ENCODE measurements at places on chromosomes 3 and 15.

DNA sequence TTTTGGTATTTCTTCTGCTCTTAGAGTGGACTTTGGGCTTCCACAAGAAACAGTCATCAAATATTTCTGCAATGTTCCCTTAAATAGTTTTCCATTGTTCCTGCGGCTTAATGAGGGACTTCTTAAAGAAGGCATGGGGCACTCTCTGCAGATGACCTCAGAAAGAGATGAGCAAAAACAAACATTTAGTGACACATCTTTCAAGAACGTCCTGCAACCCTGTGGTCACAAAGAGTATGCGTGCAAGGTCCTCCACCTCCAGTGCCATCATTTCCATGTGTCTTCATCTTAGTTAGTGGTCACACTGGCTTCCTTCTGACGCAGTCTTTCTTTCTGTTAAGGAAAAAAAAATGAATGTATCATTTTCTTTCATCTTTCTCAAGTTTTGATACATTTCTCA, 56.2 kb downstream of the GREM1 start:
- DNase-seq = no peak

- DNase-seq = no peak
Measured at GRCh38 chr15:65027593-65027992, 1.8 kb downstream of the MTFMT start.

- DNase-seq = no peak
Measured at GRCh38 chr3:50359760-50360110, 414 bp upstream of the TMEM115 start.

GRCh38 chr15:98927996-98928395, 79.6 kb downstream of the PGPEP1L start:
- no peak for DNase-seq

GRCh38 chr3:172606021-172606420, 82.8 kb upstream of the TNFSF10 start:
- no peak for DNase-seq

GRCh38 chr3:122060040-122060698, 5.0 kb downstream of the CD86 start:
- DNase-seq = no peak

GRCh38 chr15:89767411-89767915, 8.7 kb upstream of the MESP2 start:
- no peak for DNase-seq

GRCh38 chr3:173892547-173892946, 495.0 kb downstream of the NLGN1 start:
- DNase-seq = no peak

DNA sequence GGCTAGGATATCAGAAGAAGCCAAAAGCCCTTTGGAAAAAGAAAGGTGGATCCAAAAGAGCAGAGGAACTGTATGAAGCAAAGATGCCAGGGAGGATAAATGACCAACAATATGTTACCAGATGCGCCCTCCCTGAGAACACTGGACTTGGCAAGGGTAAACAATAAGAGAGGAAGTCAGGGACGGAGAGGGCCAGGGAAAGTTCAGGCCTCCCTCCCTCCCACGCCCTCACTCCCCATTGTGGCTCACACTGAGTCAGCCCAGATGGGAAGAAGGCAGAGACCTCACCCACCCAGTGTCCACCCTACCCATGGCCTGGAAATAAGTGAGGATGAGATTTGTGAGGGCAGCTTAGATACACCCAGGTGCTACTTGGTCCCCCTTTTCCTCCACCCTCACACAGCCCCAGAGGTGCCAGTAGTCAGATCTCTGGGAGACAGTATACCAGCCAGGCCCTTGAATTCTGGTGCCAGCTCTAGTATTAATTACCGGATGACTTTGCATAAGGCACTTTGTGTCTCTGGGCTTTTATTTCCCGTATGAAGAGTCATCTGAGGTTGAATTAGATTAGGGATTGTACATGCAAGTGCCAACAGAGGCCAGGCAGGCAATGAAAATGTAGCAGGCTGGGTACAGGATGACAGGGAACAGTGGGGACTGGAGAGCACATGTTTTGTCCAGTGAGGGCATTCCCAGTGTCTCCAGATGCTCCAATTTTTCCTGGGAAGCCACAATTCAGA, 35.1 kb upstream of the FRMD4B start:
- no peak for DNase-seq

DNA sequence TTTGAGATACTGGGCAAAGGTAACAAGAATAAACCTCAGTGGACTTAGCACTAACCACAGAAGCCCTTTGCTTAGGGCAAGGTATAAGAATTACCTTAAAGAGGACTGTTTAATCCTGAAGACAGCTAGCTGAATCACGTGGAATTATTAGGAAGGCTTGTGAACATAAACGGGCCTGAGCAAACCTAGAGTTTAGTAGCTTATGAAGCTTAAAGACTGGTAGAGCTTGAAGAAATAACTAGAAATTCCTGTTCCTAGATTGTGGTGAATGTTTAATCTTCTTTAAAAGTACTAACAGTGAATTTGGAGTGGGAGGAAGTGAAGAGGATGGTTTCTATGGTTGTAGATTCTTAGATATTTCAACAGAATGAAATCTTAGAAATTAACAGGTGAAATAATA, 428.9 kb upstream of the THRB start:
- no peak for DNase-seq

DNA sequence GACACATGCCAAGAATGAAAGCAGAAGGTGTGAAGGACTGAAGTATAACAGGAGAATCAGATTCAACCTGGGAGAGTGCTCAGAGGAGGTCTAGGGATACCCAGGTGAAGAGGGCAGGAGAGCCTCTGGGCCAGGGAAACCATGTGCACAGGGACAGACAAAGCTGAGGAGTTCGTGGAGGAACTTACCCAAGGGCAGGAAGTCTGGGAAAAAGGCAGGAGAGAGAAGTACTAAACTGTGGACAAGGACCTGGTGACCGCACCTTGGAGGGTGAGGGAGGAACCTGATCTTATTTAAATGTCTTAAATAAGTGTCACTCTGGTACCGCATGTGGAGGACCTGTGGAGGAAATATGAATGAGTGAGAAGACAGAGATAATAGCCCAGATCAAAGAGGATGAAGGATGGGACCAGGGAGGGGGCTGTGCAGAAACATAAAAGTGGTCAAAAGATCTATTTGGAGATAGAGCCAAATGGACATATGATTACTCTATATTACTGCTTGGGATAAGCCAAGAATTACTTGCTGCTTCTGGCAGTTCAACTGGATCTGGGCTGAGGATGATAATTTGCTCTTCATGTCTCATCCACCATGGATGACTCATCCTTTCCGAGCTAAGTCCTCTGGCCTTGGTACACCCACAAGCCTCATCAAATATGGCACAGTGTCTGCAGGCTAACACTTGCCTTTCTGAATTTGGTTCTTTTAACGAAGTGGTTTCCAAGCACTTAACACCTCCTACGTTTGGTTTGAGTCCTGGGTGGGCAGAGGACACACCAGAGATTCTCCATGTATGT, 116.9 kb upstream of the NMNAT3 start:
- DNase-seq = no peak

- DNase-seq = no peak
Measured at GRCh38 chr3:78728406-78729145, 1039.2 kb downstream of the ROBO1 start.

DNA sequence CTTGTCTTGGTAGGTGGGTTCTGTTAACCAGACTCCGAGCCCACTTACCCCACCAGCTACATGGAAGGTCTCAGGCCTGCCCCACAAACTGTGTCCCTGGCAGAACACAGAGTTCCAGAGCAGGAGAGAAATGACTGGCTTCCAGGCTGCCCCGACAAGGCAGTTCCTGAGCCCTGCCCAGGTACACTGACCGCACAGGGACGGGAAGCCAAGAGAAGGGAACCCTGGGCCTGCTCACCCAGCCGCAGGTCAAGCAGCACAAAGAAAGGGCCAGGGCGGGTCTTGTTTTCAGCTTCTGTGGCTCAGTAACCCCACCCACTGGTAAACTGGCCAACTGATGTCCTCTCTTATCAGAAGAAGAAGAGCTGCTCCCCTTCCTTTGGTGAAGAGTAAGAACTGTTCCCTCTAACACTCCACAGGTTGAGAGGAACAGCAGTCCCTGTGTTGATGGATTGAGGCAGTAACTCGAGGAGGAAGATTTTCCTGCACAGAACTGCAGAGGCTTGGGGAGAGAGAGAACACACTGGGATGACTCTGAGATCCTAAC, 68.4 kb downstream of the CRTC3 start:
- DNase-seq = no peak

- DNase-seq = no peak
Measured at GRCh38 chr15:43463507-43463906, 29.4 kb downstream of the TP53BP1 start.

- no peak for DNase-seq
Measured at GRCh38 chr15:99109555-99110021, 4.7 kb downstream of the SYNM start.

- no peak for DNase-seq
Measured at GRCh38 chr3:164306042-164306441, 772.3 kb downstream of the SI start.

- DNase-seq = no peak
Measured at GRCh38 chr3:194259982-194260766, 91.0 kb downstream of the CPN2 start.

DNA sequence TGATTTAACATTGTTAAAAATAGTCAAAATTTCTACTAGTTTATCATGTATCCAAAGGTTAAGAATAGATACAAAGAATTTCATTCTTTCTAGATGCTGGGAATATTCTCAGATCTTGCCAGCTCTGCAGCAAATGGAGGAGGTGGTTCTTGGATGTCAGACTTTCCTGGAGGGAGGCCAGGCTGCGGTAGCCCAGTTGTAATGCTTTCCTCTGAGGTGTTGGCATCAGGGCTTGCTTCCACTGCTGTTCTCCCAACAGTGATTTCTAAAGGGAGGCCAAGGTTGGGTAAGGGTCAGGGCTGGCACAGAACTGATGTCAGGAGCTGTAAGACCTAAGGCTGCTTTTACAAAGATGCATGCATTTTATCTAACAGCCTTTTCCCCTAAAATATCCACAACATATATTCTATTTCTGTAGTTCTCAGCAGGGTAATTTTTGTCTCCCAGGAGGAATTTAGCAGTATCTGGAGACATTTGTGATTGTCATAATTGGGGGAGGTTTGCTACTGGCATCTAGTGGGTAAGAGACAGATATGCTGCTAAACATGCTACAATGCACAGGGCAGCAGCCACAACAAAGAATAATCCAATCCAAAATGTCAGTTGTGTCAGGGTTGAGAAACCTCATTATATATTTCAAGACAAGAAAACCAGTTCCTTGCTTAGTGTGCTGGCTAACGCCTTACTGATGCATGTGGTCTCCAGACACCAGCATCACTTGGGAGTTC, 42.0 kb upstream of the SPTSSB start:
- DNase-seq = peak; percentile 5

GRCh38 chr3:50374363-50375257, 15.3 kb upstream of the TMEM115 start:
- DNase-seq = no peak

Measured in nucleus accumbens (tissue), 56 donors.